ENCODE measurements at places on chromosomes 6 and 20.

- no peak for DNase-seq
Measured at GRCh38 chr6:7910298-7910653, 312 bp downstream of the TXNDC5 start.

- no peak for DNase-seq
Measured at GRCh38 chr6:165721356-165721755, 58.3 kb upstream of the PDE10A start.

GRCh38 chr20:46002008-46002407 lies 6.7 kb upstream of the MMP9 start:
- DNase-seq: no peak

GRCh38 chr6:19731282-19731681 lies 105.9 kb upstream of the ID4 start:
- DNase-seq: peak; percentile 93

GRCh38 chr6:115617031-115617430 lies 443.7 kb downstream of the FRK start:
- no peak for DNase-seq

DNA sequence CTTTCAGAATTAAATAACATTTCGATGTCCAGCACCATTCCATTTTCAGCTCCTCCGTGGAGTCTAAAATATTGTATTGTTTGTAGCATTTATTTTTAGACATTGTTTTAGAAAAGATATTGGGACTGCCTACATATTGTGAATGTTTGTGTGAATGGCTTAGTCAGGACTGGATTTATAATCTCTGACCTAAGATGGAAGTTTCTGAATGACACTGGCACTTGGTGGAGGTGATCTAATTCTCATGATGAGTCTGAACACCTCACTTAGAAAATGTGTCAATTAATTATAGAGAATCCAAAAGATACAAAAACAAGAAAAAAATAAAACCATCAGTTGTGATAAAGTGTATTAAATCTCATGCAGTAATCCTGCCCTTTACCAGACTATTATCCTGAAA lies 60.8 kb upstream of the HBS1L start:
- no peak for DNase-seq

DNA sequence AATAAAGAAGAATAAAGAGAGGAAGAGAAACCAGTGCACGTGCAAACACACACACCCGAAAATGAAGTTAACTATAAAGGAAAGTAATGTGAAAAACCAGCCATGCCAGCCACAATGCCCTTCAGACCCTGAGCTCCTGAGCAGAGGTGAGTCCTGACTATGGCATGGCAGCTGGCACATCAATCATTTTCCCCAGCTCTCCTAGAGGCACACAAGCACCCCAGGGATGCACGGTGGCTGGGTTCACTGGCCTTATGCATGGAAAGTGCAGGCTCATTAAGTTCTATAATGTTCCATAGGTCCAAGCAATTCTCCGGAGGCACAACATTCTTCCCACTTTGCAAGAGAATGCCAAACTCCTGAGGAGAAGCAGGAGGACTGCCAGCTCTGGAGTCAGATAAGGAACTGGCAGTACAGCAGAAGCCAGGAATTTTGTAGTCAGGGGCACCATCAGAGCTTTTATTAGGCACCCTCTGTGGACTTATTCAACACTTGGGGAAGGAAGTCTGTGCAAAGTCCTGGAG lies 175.0 kb upstream of the PRDM1 start:
- no peak for DNase-seq

GRCh38 chr6:141475259-141475658 lies 657.5 kb upstream of the GJE1 start:
- DNase-seq: no peak

- DNase-seq: no peak
Measured at GRCh38 chr6:5459346-5459745, 198.0 kb downstream of the FARS2 start.

- DNase-seq: peak; percentile 62
Measured at GRCh38 chr6:145241039-145241438, 494.3 kb downstream of the EPM2A start.

DNA sequence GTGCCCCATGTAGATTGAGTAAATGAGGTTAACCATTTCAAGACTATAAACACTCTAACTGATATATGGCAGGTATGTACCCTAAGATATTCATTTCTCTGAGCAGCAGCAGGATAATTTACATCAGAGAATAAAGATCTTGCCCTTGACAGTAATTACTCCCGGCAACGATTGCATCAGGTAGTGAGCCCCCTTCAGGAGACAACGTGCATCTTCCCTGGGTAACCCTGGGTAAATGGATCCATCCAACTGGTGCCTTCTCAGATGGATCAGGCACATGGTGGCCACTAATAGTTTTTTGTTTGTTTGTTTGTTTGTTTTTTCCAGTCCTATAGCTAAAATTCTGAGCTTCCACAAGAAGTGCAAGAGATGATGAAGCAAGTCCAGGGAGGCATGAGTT lies 469.4 kb upstream of the SLC35B3 start:
- no peak for DNase-seq

DNA sequence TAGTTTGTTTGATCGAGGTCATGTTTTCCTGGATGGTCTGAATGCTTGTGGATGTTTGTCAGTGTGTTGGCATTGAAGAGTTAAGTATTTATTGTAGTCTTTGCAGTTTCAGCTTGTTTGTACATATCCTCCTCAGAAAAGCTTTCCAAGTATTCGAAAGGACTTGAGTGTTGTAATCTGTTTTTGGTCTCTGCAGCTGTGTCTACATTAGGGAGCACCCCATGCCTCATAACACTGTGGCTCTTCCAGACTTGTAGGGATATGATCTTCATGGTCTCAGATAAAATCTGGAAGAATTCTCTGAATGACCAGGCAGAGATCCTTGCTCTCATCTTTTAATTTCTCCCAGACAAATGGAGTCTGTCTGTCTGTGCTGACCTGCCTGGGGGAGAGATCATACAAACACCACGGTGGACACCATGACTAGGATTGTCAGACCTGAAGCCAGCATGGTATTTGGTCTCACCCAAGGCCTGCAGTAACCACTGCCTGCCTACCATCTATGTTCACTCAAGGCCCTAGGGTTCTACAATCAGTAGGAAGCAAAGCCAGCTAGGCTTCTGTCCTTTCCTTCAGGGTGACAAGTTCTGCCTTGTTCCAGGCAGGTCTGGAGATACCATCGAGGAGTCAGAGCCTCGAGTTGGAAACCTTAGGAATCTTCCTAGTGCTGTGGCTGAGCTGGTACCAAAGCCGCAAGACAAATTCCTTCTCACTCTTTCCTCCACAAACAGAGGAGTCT lies 114.7 kb upstream of the KHDRBS2 start:
- DNase-seq: no peak

DNA sequence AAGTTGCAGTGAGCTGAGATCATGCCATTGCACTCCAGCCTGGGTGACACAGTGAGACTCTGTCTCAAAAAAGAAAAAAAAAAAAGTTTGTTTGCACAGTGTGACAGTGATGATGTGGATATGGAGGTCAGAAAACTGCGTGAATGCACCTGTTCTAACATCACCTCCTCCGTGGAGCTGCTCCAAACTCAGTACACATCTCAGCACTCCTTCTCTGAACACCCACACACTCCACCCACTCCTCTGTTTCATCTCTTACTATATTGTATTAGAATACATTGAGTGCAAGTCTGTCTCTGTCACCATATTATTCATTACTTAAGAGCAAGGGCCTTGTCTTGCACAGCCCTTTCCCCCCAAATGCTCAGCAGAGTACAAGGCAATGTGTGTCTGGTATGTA lies 51.5 kb upstream of the ENPP4 start:
- no peak for DNase-seq

DNA sequence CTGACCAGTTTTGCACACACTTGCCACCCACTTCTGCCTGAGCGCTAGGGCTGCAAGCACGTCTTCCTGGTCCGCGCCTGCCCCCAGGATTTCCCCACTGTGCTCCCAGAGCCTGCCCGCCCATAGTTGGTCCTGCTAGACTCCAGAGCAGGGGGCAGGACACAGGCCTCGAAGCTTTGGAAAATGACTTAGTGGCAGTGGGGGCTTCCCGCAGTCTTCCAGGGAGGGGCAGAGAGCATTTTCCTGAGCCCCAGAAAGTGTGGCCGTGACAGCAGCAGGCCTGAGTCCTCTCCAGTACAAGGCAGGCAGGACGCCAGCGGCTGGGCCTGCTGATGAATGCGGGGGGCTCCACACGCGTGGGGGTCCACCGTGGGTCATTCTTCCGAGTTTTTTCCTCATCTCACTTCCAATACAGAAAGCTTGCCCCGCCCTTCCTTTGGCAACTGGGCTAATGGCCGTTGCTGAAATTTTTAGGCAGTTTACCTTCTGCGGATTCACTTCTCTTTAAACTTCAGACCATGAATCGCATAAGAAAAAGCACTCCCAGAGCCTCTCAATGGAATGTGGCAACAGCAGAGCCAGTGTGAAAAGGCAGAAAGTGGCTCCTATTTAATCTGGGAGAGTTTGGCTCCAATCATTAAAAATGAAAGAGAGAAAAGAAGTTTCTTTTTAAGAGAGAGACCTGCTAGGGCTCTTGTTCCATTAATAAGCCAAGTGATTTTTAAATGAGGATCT lies 383.8 kb downstream of the CDH4 start:
- DNase-seq: no peak

DNA sequence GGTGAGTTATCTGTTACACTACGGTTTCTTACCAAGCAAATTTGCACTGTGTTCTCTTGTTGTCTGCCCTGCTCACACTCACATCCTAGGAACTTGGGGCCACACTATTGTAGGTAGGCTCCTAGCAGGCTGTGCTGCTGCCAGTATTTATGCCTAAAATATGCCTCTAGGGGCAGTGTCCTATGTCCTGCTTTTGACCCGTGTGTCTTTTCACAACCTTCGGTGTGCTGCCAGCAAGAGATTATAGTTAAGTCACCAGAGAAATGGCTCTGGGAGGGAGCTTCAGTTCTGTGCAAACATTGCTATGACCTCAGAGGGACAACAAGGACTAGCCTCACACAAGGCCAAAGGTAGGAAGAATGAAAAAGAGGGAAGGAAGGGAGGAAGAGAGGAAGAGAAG lies 8.9 kb upstream of the TAAR5 start:
- no peak for DNase-seq

DNA sequence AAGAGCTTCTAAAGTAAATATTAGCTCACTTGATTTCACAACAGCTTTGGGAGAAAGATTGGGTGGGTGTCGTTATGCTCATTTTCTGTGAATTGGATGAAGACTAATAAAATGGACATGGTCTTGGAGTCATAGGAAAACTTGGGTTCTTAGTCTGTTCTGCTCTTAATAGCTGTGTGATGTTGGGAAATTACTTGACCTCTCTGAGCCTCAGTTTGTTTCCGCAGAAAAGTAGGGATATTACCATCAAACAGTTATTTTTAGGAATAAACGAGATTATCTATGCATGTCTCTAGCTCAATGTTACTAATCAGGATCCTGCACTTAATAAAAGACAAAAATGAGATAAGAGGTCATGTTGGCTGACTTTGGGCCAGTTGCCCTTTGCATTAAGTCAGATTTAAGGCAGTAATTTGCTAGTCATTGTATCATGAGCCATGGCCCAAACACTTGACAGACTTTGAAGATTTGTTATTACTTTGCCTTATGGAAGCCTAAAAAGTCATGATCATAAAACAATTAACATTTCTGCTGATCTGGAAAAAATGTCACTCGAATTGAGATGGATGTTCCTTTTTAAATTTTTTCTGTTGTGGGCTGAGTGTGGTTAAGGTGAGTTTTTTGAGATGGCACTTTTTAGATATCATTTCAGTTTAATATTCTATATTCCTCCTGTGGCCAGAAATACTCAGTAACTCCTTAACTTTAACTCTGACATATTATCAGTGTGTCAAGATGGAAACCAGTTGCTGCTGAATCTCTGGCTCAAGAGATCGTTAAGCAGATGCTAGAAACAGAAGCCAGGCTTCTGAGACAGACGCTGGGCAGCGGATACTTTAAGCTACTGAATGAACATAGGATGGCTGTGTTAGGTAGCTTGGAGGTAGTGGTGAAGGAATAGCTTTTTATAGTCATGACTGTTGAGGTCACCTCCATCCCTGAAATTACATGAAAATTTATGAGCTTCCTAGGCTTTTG lies 291.6 kb downstream of the PHF3 start:
- DNase-seq: no peak

DNA sequence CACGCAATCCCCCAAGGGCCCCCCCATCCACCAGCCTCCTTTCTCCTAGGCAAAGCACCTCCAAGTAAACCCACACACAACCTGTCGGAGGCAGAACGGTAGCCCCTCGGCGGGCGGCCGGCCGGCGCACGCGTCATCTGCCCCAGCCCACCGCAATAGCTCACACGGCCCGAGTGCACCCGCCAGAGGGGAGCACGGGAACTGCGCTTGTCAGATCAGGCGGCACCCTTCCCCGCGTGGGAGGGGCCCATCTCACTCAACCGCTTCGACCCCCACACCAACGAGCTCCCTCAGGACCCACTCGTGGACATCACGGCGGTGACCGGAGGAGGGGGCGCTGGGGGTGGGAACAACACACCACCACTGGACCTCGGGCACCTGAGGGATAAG lies 767.9 kb upstream of the DEFB115 start:
- no peak for DNase-seq

DNA sequence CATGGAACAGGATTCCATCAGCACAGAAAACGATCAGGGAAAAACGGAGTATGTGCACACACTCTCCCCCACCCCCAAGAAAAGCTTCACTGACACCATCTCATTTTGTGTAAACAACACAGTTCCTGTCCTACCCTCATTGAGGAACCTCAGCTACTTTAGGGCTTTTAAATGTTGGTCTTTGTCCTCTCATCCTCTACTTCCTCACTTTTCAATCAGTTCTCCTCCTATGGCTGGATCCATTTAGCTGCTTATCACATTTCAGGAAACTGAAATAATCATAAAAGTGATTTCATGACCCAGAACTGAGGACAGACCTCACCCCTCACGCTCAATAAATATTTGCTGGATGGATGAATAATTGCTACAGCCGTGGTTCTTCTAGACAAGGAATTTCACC lies 33.1 kb upstream of the PNRC1 start:
- no peak for DNase-seq

- DNase-seq: no peak
Measured at GRCh38 chr6:143195349-143195845, 134.7 kb downstream of the AIG1 start.

DNA sequence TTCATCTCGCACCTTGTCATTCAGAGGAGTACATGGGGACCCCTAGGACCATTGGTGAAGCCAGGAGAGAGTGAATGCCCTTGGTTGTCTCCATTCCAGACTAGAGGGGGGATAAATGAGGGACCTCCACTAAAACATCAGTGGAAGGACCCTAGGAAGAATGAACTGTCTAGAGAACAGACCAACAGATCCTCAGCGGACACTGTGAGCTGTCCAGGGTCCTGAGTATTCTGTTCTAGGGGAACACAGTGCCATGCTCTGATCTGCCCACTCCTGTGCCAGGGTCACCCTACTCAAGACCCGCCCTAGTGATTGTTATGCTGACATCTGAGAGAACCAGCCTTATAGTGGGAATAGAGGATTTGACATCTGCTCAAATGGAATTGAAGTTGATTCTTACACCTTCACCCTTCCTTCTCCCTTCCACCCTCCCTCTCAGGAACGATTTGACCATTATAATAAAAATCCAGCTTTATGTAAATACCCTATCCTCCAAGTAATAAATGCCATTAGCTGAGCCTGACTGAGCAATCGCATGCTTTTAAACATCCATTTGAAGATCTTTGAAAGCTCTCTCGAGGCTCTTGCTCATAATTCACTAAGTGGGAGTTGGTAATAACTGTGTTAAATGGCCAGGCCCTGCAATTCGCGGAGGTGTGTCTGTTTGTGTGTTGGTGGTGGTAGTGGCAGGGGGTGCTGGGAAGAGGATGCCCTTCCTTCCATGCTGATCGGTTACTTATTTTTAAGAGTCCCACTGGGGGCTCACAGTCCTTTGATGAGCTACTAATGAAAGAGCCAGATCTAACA lies 43.6 kb upstream of the SLC32A1 start:
- DNase-seq: peak; percentile 18

GRCh38 chr20:33160681-33161080 lies 7.3 kb upstream of the BPIFA2 start:
- DNase-seq: no peak

GRCh38 chr6:33769248-33769821 lies 19.6 kb downstream of the LEMD2 start:
- DNase-seq: no peak
